ENCODE measurements at places on chromosomes 2 and 18.

DNA sequence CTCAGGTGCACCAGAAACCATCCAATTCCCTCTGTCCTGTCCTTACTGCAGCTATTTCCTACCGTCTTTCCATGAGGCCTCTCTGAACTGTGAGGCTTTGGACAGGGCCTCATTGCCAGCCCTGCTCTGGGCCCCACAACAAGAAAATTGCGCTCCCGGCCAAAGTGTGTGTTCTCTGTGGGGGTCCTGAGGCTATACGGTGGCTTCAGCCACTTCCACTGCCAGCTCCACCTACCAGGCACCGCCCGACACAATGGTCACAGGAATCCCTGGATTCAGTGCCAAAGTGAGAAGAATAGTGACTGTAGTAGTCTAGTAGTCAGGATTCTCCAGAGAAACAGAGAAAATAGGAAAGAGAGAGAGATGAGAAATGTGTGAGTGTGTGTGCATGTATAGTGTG lies 140.2 kb downstream of the IRS1 start:
- no peak for DNase-seq

DNA sequence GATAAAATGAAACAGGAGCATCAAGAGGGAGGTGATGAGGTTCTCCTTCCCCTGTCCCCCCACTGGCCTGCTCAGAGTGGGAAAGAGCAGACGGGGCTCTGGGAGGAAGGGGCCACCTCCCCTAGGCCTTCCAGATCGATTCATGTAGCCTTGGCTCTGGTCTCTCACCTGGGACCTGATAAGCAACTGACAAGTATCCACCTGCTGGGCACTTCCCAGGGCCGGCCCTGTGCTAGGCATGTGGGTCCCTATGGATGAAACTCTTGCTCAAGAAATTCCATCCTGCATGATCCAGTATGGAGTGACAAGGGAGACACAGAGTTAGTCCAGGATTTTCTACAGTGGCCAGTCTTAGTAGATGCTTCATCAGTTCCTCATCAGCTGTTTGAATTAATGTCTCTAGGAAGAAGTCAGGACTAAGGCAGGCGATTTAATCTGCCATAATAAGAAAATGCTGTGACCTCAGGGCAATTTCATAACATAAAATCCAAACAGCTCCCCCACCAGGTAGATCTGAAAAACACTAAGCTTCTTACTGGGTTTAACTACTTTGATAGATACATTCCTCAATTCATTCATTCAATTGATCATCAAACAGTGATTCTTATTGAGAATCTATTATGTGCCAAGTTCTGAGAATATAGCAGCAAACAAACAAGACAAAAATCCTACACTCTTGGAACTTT lies 44.7 kb upstream of the ZFP36L2 start:
- DNase-seq: no peak

- no peak for DNase-seq
Observed at GRCh38 chr2:80291656-80292055, 12.9 kb downstream of the LRRTM1 start.

DNA sequence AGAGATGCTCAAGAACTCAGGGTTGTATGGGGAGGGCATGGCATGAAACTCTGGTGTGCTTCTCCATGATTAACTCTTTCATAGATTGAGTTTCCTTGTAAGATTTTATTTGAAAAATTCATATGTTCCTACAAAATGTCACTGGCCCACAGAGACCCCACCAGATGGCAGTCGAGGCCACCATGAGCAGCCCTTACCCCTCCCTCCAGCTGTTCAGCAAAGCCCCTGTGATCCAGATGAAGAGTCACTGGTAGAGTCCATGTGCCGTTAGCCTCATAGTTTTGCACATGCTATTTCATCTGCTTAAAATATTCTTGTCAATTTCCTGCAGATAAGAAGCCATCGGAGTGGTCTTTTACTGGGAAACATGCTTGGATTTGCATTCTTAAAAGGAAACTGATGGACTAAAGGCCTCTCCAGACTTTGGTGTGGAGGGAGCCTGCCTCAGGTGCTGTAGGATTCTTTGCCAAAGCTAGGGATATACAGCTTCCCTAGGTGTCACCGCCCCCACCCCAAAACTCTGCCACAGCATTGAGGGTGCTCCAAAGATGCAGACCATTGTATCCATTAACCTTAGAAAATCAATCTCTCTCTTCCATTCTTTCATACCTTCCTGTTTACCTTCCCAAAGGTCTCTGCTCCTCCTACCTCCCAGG lies 18.8 kb downstream of the ZNF385B start:
- DNase-seq: no peak

GRCh38 chr2:66840321-66841002 lies 405.5 kb downstream of the MEIS1 start:
- no peak for DNase-seq

DNA sequence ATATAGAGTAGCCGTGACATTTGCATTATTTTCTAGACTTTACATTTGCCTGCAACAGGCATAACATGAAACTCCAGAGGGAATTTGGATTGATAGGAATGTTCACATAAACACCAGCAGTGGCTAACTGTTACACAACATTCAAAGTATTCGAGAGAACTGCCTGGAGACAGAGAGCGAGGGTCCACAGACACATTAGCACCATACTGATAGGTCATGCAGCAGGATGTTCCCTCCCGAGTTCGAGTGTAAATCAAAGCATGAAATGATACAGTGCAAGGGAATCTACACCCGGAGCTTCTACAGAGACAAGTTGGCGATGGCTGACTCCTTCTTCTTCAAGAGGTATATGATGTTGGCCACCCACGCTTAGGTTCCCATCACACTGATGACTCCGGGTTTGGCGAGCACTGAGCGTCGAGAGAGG lies 89.5 kb downstream of the COL6A3 start:
- DNase-seq: no peak
